ENCODE measurements at places on chromosomes 11 and 22. TPM values are rescaled to one million over a fixed set of nuclear protein-coding genes. Genes with fewer than 3 reads are reported as not detected.

The GNG3 gene
- total RNA-seq: not detected

The SCO2 gene
- 5.5 TPM for total RNA-seq

The OR10A2 gene
- total RNA-seq: not detected

The MOGAT2 gene
- not detected for total RNA-seq

The SGSM1 gene
- total RNA-seq: under 0.01 TPM

The ZW10 gene
- 21.0 TPM for total RNA-seq

The MS4A3 gene
- total RNA-seq: not detected

The GRAMD1B gene
- 18.3 TPM for total RNA-seq

The NRIP3 gene
- total RNA-seq: 13.7 TPM

The TMEM191C gene
- total RNA-seq: 1.00 TPM

The RASD2 gene
- 0.15 TPM for total RNA-seq

The APOBEC3B gene
- 10.2 TPM for total RNA-seq

The OLFML1 gene
- not detected for total RNA-seq

The SLC22A25 gene
- not detected for total RNA-seq

The SAA2 gene
- total RNA-seq: not detected

The CST6 gene
- total RNA-seq: not detected

The KCNC1 gene
- total RNA-seq: not detected

The OR4D5 gene
- not detected for total RNA-seq

The ARL14EP gene
- 20.3 TPM for total RNA-seq

The OR5M8 gene
- not detected for total RNA-seq

The SLC22A6 gene
- not detected for total RNA-seq

The OR2AT4 gene
- under 0.01 TPM for total RNA-seq

The NEFH gene
- 0.36 TPM for total RNA-seq

The GVQW3 gene
- total RNA-seq: 4.2 TPM

The CTSW gene
- not detected for total RNA-seq

The PITPNB gene
- total RNA-seq: 32.1 TPM

The NLRP14 gene
- under 0.01 TPM for total RNA-seq

The DLG2 gene
- total RNA-seq: 1.7 TPM

The LIN7C gene
- total RNA-seq: 73.9 TPM

The TPBGL gene
- total RNA-seq: 1.0 TPM

The OR52K1 gene
- under 0.01 TPM for total RNA-seq

The RRM1 gene
- total RNA-seq: 66.1 TPM

The MN1 gene
- under 0.01 TPM for total RNA-seq

The C11orf42 gene
- total RNA-seq: not detected

The MS4A6A gene
- total RNA-seq: not detected

The OR8A1 gene
- total RNA-seq: not detected

The MMP27 gene
- not detected for total RNA-seq

The SLC5A4 gene
- total RNA-seq: 1.3 TPM

The CRYBA4 gene
- not detected for total RNA-seq

The BTG4 gene
- not detected for total RNA-seq

The MMP13 gene
- not detected for total RNA-seq

The OR8D1 gene
- not detected for total RNA-seq

The INS gene
- total RNA-seq: not detected

The NEAT1 gene
- 270 TPM for total RNA-seq

The TAF6L gene
- 28.0 TPM for total RNA-seq

The BRMS1 gene
- total RNA-seq: 80.4 TPM

The SLC16A8 gene
- total RNA-seq: not detected

The P2RY2 gene
- not detected for total RNA-seq

All from melanocyte of skin (primary cell).